ENCODE measurements at places on chromosomes 11 and 22. TPM values are rescaled to one million over a fixed set of nuclear protein-coding genes. Genes with fewer than 3 reads are reported as not detected.

The CCDC87 gene
- total RNA-seq, result 0.07 TPM

The MICAL2 gene
- total RNA-seq, result 48.7 TPM

The OR4D6 gene
- not detected for total RNA-seq

The MMP8 gene
- not detected for total RNA-seq

The SLC17A6 gene
- total RNA-seq, result not detected
